ENCODE measurements at places on chromosomes 12 and 14. TPM values are rescaled to one million over a fixed set of nuclear protein-coding genes. Genes with fewer than 3 reads are reported as not detected.

Gene GPX2
- not detected for total RNA-seq

Gene IL31
- total RNA-seq, result not detected

- DNase-seq, result no peak
These were observed 405.8 kb downstream of the MED13L start for GRCh38 chr12:115871714-115872113.

DNA sequence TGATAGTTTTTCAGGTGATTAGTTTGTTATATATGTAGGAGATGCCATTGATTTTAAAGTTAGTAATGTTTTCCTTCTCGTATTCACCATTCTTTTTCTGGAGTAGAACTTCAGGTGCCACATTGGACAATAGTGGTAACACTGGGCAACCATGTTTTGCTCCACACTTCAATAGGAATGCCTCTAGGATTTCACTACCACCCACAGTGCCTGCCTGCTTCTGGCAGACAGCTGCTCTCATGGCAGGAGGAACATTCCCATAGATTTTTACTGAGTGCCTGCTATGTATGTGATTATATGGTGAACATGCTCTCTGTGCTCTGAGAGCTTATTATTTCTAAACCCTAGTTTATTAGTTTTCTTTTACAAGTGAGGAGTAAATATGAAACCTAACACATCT, 53.7 kb downstream of the GCH1 start:
- DNase-seq, result no peak

Gene MYO1H
- total RNA-seq, result 0.30 TPM

DNA sequence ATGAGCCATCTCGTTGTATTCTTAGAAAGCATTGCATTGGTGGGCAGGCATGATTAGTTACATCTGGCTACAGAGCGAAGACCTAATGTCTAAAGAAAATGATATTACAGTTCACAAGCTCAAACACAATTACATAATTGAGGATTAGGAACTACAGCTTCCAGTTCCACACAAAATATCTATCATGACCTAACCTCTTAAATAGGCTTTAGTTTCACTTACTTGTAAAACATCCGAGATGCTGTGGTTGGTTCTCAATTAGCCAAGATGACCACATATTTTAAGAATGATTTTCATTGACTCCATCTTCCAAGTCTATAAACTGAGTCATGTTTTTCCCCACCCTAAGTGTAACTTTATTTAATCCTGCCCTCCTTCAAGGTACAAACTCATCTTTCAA, 69.5 kb downstream of the LRIG3 start:
- DNase-seq, result no peak

GRCh38 chr12:121915841-121916321, 2.5 kb upstream of the CFAP251 start:
- DNase-seq, result no peak

DNA sequence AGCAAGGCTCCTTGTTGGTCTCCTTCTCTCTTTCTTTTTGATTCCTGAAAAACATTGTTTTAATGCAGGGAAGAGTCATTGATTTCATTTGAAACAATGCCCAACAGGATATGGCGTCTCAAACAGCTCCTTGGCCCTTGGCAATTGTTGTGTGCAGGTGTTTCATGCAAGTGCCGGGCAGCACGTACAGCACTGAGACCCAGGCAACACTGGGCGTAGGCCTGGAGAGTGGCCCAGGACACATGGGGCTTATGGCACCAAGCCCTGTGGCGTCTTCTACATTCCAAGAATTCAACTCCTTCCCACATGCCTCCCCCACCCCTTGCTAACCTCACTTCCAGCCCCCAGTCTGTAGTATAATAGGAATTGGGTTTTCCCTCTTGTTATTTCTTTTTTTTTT, 230.4 kb downstream of the SPTSSA start:
- DNase-seq, result no peak

Gene ACSM4
- total RNA-seq, result not detected

DNA sequence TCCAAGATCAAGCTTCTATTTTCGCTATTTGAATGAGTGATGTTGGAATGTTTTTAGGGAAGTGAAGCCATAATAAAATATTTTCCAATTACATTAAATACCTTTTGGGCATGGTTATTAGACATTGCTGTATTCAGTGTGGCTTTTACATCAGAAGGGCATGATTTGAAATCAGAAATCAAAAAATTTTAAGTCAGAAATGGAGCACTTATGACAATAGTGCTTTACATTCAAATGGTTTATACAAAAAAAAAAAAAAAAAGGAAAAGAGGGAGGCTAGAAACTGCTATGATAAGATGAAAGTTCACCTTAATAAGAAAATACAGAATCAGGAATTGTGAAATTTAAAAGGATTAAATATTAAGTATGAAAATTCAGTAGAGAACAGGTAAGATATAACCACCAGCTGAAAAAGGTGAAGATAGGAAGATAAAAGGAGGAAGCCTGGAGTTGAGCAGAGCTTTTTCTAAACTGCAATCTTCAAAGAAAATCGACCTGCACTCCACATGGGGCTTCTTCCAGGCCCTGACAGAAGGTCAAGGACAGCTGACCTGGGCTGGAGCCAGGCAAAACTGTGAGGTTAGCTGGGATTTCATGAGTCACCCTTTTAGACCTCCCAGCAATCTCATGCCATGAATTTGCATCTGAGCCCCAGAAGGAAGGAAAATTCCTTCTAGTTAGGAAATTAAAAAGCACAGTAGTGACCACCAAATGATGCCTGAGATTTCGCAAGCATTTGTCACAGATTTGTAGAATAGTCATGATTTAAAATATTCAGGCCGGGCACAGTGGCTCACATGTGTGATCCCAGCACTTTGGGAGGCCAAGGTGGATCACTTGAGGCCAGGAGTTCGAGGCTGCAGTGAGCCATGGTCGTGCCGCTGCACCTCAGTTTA, 23.4 kb upstream of the BMP4 start:
- no peak for DNase-seq

DNA sequence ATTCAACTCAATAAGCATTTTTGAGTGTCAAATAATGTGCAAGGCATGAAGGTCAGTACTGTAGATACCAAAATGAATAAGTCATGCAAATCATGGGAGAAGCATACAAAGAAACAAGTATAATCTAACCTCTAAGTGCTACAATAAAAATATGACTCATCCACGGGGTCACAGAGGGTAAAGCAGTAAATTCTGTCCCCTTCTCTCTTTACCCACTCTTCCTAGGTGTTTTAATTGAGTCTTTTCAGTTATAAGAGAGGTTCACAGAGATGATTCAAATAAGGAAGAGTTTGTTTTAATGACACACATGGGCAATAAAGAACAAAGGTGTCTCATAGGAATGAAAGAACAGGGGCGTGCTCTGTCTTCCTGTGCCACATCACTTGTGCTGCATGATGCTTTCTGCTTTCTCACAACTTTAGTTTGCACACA, 71.5 kb upstream of the DAAM1 start:
- no peak for DNase-seq

Gene CIPC
- 28.4 TPM for total RNA-seq

DNA sequence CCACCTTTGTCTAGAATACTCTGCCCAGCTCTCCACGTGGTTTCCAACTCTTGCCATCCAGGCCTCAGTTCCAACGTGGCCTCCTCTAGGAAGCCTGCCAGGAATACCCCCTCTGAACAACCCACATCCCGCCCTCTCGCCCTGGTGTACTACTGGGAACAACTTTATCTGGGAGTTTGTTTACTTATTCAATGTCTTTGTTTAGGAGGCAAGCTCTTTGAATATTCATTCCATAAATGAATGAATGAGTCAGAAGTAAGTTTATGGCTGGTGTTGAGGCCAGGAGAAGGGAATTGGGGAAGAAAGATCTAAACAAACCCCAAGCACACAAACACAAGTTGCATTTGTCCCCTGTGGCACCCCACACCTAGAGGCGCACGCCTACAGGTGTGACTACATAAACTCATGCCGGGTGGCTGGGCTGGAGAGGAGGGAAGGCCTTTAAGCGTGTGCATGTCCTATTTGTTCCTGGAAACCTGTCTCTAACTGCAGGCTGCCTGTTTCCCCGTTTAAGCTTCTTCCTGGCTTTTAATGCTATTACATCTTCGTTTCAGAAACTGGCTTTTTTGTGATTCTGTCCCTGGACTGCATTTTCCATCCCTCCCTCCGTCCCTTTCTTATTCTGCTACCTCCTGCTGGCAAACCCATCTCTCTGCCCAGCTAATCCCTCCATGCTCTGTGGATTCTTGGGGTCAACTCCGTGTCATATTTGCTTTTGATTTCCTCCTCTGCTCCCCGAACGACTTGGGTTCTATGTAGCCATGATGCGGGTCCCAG, 57.9 kb downstream of the FZD10 start:
- no peak for DNase-seq

Gene BDKRB1
- not detected for total RNA-seq

Gene CLEC2A
- not detected for total RNA-seq

DNA sequence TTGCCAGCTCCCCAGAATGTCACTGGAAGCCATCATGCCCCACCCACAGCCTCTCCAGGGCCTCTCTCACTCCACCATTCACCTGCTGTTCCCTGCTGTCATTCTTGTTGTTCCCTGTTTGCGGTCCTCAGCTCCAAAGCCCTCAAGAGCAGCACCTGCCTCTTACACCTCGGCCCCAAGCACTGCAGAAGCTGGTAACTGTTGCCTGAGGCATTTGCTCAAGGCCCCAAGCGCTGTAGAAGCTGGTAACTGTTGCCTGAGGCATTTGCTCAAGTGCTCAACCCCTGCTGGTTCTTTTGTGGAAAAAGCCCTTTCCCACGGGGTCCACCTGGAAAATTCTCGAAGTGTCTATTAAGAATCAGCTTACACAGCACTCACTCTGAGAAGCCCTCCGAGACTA, 78.0 kb downstream of the ARL6IP4 start:
- DNase-seq, result no peak

Gene RPGRIP1
- total RNA-seq, result 1.1 TPM

DNA sequence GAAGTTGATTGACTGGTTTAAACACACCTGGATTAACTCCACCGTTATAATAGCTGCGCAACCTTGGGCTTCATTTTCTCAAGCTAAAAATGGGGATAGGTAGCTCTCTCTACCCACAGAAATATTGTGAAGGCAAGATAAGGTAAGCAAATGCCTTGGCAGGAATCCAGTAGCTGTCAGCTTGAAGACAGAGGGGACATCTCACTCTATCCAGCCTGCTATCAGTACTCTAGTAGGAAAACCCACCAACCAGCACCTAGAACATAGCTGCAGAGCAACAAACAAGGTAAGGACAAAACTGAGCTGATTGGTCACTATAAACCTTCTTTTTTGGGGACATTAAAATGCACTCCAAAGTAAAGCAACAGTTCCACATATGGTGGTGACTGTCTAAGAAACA, 7.7 kb downstream of the CSRP2 start:
- no peak for DNase-seq

- DNase-seq, result no peak
These were observed 17.7 kb downstream of the POP5 start for GRCh38 chr12:120563495-120563894.

Gene TAS2R20
- total RNA-seq, result 1.3 TPM

DNA sequence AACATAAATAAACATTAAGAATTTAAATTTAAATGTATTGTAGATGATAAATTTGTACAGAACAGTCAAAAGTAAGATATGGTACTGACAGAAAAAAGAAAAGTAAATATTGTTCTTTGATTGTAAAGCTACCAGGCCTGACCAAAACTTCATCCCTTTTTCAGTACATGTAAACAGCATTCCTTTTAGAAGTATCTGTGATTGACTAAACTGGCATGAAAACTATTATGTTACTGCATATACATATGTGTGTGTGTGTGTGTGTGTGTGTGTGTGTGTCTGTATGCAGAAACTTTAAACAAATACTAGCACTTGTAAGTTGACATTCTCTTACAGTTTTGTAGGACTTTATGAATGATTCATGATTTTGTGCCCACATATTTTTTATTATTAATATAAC, 270.9 kb downstream of the C12orf50 start:
- DNase-seq, result no peak

DNA sequence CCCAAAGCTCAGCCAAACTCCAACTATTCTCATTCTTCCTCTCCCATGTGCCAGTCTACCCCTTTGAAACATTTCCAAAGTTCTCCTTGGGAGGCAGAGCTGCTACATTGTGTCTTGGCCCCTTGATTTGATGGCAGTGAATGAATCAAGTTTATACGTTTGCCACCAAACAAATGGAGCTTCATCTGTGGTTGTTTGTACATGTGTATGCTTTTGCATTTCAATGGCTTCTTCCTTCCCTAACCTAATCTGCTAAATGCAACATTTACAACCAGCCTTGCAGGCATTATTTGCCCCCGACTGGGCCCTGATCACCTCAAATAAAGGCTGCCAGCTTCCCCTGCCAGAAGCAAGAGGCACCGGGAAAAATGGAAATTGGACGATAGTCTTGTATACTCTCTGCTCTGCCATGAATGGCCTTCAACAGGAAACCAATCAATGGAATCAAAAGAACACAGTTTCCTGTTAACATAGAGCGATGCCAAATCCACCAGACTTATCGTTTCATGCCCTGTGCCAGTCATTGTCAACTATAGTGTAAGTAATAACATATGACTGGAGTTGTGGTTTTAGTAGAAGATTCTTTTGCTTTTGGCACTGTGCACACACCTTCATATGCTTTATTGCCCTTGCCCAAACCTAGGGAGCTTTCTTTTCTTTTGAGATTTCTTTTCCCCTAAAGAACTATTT, 97.8 kb downstream of the TMEM30B start:
- no peak for DNase-seq

DNA sequence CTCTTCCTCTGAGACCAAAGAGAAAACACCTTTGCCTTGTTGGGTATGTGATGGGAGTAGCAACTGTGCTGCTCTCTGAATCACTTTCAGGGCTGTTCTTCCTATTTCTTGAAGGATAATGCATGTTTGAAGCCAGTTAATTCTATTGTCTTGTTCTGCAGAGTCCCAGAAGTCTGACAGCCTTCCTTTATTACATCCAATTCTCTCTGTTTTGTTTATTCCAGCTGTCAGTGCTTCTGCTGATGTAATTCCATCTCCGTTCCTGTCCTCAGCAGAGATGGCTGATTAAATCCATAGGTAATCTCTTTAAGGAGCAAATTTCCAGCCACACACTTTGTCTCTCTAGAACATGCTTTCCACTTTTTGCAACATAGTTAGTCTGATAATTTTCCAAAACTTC, 59.7 kb downstream of the MGAT4C start:
- no peak for DNase-seq

Measured in lower lobe of right lung (tissue), 2 donors.